ENCODE measurements at places on chromosomes 16 and 17.

DNA sequence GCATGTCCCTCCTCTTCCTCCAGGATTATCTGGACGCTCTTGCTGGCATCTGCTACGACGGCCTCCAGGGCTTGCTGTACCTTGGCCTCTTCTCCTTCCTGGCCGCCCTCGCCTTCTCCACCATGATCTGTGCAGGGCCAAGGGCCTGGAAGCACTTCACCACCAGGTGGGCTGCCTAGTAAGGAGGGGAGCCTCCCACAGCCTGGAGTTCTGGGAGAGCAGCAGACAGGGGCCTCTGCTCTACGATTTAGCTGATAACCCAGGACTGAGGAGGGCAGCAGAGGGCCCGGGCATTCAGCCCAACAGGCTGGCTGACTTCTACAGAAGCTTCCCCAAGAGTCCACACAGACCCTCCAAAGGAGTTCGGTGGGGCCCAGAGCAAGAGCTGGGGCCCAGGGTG is 21.8 kb upstream of the DNAI2 start:
- no peak for DNase-seq
- H3K27ac ChIP-seq = no peak overlapping the region
- no peak overlapping the region for H3K4me3 ChIP-seq
- H3K27me3 ChIP-seq = no peaks in the 10 kb centered on the region
- H3K4me1 ChIP-seq = no peaks in the 10 kb centered on the region
- H3K36me3 ChIP-seq = no peaks in the 10 kb centered on the region

DNA sequence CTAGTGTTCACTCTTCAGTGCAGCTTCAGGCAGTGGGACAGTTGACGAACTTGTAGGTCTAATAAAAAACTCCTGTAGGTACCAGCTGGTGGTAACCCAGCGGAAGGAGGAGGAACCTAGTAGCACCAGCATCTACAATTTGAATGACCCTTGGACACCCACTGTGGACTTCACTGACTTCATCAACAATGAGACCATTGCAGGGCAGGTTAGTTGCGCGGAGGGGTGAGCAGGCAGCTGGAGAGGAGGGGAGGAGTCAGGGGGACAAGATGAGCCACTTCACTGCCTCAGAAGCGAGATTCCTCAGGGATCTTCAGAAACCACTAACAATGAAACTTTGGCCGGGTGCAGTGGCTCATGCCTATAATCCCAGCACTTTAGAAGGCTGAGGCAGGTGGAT is 22.3 kb downstream of the AOC3 start:
- H3K27me3 ChIP-seq = no peaks in the 10 kb centered on the region
- H3K4me1 ChIP-seq = no peaks in the 10 kb centered on the region
- DNase-seq = no peak
- no peak overlapping the region for H3K4me3 ChIP-seq
- H3K27ac ChIP-seq = no peak overlapping the region

- no peak for DNase-seq
- peaks cover 14% of the 10 kb centered on the region for H3K4me1 ChIP-seq
- H3K4me3 ChIP-seq = no peak overlapping the region
- H3K36me3 ChIP-seq = no peaks in the 10 kb centered on the region
- H3K27me3 ChIP-seq = no peaks in the 10 kb centered on the region
These were observed 44.9 kb upstream of the PABPN1L start for GRCh38 chr16:88911136-88911945.

DNA sequence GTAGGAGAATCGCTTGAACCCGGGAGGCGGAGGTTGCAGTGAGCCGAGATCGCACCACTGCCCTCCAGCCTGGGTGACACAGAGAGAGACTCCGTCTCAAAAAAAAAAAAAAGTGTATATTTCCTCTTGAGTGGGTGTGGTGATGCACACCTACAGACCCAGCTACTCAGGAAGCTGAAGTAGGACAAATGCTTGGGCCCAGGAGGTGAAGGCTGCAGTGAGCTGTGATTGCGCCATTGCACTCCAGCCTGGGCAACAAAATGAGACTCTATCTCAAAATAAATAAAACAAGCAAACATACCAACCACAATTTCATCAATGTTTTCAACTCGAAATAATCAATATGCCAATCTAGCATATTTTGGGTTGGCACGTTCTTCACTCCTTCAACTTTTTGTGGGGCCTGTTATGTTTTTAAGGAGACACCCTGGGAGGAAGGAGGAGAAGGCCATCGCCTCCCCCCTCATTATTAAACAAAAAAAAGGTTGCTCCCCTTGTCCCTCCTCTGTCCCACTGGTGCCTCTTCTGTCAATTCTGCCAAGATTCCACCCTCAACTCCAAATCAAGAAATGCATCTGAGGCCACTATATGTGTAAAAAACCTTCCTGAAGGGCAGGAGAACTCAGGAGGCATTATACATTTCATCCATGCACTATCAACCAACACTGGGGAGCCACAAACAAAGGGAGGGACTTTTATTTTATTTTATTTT is 52.4 kb upstream of the ATF7IP2 start:
- H3K27me3 ChIP-seq = no peaks in the 10 kb centered on the region
- no peaks in the 10 kb centered on the region for H3K36me3 ChIP-seq
- no peak overlapping the region for H3K4me3 ChIP-seq
- no peak overlapping the region for H3K27ac ChIP-seq

- peak overlapping the region; percentile 79 for H3K27ac ChIP-seq
- H3K36me3 ChIP-seq = no peaks in the 10 kb centered on the region
- peak; percentile 11 for DNase-seq
- H3K4me3 ChIP-seq = no peak overlapping the region
These were observed 209.4 kb downstream of the SEC14L1 start for GRCh38 chr17:77349976-77350830.

- H3K4me1 ChIP-seq = peaks cover 30% of the 10 kb centered on the region
- peak overlapping the region; percentile 61 for H3K4me3 ChIP-seq
- peaks cover 10% of the 10 kb centered on the region for H3K27me3 ChIP-seq
- peak; percentile 87 for DNase-seq
These were observed 35.7 kb upstream of the NDRG4 start for GRCh38 chr16:58464047-58464915.

- no peak overlapping the region for H3K4me3 ChIP-seq
- no peak for DNase-seq
- H3K27ac ChIP-seq = no peak overlapping the region
- H3K4me1 ChIP-seq = peaks cover 4% of the 10 kb centered on the region
- H3K27me3 ChIP-seq = no peaks in the 10 kb centered on the region
These were observed 372.5 kb downstream of the SNX29 start for GRCh38 chr16:12348733-12349704.
